Activated CD4-positive, alpha-beta T cell treated with anti-CD3 and anti-CD28 coated beads for 1 hour (primary cell): ENCODE measurements at places on chromosomes 4 and X.
A peak's percentile ranks its signal among the peaks of the same experiment; 100 is the strongest.

- DNase-seq: no peak
Observed at GRCh38 chr4:110610940-110611831, 11.7 kb downstream of the PITX2 start.

DNA sequence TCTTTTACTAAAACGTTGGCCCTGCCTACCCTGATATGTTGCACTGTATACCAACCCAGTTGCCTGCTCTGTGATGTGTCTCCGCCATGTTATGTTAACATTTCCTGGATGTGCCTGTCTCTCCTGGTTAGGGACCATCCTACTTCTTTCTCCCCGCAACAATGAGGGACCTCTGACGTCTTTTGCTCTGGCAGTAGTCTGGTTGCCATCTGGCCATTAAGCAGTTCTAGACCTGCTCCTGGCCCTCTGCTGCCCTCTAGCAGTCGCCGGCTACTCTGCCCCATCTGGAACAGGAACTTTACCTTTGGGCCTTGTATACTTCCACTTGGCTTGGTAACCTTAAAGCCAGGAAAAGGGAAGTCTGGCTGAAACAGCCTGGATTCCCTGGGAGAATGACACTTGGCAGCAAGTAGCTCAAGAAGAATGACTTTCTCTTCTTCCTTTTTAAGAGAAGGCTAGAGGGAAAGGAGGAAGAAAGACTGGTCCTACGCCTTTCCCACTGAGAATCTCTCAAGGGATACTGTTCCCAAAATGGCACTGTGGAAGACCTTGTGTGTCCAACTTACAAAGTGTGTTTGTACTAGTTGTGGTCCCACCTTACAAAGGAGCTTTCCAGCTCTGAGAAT, 63.5 kb downstream of the GPC3 start:
- peak; percentile 7 for DNase-seq

- DNase-seq: no peak
Observed at GRCh38 chr4:124321364-124321763, 391.2 kb downstream of the ANKRD50 start.

- DNase-seq: no peak
Observed at GRCh38 chrX:252957-253291, 28.3 kb upstream of the PLCXD1 start.

- no peak for DNase-seq
Observed at GRCh38 chr4:185712350-185713024, 99.5 kb downstream of the SORBS2 start.

- DNase-seq: no peak
Observed at GRCh38 chr4:101355246-101355645, 7.9 kb upstream of the PPP3CA start.

DNA sequence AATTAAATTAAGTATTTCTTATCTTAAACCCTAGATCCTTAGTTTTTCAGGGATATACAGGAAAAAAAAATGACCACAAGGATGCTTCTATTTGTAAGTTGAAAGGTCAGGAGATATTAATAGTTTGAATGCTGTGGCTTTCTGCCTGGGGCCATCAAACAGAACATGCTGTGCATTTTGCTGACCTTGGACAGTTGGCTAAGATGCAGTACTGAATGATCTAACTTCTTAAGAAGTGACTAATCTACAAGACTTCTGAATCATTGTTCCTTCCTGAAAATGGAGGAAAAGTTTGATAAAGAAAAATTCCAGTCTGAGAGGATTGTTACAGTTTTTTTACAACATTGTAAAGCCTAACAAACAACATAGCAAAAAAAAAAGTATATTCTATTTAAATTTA, 237.8 kb upstream of the JADE1 start:
- no peak for DNase-seq

DNA sequence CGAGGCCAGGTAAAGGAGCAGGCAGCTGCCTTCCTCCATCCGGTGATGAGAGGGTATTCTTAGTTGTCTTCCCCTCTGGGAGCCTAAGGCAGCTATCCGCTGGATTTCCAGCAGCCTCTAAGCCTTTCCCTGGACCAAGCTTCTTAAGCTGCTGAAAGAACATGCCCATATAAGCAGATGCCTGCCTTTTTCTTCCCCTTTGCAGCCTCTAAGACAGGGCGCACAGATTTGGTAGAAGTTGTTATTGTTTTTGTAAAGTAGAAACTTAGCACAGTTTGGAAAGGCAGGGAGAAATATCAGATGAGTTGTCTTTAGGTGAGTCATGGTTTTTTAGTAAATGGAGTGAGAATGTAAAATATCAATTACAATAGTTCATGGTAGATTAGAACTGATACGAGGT, 210.8 kb downstream of the ARHGAP10 start:
- DNase-seq: no peak

GRCh38 chrX:84634201-84634782, 132.0 kb upstream of the HDX start:
- DNase-seq: no peak

DNA sequence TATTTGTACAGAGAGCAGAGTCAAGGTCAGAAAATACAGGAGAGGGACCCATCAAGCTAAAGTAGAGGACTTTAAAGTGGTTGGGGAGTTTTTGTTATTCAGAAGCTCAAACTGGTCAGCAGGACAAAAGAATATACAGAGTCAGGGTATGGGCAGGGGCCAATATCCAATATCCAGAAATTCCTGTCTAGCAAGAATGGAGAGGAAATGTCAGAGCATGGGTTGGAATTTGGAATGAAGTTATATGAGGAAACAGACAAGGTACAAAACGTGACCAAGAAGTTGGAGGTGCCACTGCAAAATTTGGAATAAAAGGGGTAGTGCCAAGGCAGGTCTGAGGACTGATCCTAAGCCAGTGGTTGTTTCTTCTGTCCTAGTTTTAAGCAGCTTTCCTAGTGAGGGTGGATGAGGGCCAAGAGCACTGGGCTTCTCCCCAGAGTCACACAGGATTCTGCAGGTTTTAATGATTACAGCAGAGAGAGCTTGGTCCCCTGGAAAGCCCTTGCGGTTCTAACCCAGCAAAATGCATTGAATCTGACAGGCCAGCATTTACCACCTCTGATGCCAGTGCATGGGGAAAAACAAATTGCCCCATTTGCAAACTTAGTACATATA, 304.7 kb upstream of the FTHL17 start:
- no peak for DNase-seq
